HCT116 (cell line): ENCODE measurements at places on chromosomes 12 and 14.

GRCh38 chr12:59357811-59358210 lies 238.0 kb upstream of the SLC16A7 start:
- no peak for DNase-seq

- DNase-seq: no peak
Observed at GRCh38 chr14:22510527-22511110, 78.4 kb downstream of the DAD1 start.

- DNase-seq: no peak
Observed at GRCh38 chr14:54488318-54488645, 498 bp downstream of the GMFB start.

DNA sequence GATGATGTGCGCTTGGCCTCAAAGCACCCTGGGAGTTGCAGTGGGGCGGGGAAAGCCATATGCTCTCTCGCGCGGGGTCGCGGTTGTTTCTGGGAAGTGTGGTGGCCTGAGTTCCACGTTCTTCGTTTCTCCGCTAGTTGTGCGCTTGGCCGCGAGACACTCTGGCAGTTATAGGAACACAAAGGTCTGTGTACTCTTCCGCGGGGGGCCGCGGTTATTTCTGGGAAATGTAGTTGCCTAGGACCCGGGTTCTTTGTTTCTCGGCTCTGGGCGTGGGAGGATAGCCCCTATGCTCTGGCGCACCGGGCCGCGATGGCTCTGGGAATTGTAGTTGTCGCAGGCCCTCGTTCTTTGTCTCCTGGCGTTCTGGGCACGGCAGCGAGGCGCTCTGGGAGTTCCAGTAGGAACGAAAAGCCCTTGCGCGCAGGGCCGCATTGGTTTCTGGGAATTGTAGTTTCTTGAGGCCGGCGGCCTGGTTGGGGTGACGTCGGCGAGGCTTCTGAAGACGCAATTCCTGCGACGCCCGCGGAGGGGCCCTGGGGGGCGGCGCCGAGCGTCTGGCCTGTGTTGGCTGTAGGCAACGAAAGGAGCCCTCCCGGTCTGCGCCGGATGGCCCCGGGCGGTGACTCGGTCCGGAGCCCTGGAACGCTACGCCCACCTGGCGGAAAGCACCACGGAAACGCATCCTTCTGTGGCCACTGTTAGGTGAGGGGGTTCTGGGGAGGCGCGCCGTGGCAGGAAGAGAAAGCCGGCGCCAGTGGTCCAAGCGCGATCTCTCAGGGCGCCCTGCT lies at the start of gene ZNF140:
ZNF140 (plus strand) TSS at position 556 of the 791 bp plus-strand sequence. CDS start 398 bp downstream, outside the sequence.
- DNase-seq: no peak

GRCh38 chr14:75979648-75980565 lies 1.9 kb downstream of the TGFB3 start:
- DNase-seq: no peak

GRCh38 chr12:12510141-12510540 lies 52.5 kb downstream of the DUSP16 start:
- no peak for DNase-seq

- DNase-seq: no peak
Observed at GRCh38 chr14:29558516-29558915, 369.1 kb downstream of the PRKD1 start.

DNA sequence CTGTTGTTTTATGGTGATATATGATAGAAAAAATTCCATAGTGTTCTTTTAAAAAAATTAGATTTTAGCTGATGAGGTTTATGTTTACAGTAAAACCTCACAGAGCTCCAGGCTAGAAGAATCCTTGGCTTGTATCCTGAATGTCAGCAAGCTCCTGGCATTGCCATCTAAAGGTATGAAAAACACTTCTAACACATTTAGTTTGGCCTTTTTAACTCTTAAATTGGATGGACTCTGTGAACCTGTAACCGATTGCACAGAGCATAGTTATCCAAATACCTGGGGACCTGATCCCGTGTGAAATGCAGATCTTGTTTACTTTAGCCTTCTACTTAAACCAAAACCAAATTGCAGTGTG lies 241.1 kb upstream of the DCN start:
- no peak for DNase-seq

DNA sequence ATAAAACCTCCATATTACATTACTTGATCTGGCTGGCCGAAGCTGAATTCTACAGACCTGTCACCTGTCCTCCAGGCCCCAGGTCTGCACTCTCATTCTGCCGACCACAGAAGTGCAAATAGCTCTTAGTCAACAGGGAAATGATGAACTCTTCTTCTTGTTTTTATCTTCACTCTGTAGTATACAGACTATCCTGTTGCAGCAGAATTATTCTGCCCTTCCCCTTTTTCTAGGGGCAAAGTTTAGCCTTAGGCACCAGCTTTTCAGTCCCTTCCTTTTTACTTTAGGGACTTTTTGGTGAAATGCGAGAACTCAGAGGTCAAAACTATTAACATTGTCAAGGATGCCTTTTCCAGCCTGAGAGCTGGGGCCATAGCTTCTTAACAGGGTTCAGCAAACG lies 229.6 kb upstream of the EGLN3 start:
- no peak for DNase-seq

DNA sequence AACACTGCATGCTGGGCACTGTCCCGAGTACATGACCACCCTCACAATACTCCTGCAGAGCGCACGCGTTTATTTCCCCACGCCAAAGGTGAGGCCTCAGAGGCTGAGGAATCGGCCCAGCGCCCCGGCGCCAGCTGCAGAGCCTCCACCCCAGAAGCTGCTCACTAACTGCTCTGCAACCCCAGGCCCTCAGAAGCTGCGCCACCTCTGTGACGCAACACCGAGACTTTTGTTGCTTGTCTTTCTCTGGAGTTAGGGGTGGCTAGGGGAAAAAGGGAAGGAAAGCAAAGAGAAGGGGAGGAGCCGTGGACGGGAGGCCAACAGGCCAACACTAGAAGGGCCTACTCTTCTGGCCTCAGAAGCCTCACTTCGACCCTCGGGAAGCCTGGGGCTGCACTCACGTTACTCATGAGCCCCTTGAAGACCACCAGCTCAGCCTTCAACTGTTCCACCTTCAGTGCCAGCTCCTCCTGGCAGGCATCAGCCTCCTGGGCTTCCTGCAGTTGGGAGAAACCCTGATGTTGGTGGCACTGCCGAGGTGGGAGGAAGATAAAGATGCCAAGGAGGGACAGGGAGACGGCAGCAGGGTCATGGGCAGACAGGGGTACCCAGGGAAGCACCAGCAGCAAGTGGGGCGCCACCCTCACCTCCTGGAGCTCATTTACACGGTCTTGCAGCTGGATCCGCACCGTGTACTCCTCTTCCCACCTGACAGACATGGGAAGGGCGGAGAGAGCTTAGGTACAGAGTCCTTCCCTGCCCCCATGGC lies 5.4 kb downstream of the IFFO1 start:
- DNase-seq: no peak

DNA sequence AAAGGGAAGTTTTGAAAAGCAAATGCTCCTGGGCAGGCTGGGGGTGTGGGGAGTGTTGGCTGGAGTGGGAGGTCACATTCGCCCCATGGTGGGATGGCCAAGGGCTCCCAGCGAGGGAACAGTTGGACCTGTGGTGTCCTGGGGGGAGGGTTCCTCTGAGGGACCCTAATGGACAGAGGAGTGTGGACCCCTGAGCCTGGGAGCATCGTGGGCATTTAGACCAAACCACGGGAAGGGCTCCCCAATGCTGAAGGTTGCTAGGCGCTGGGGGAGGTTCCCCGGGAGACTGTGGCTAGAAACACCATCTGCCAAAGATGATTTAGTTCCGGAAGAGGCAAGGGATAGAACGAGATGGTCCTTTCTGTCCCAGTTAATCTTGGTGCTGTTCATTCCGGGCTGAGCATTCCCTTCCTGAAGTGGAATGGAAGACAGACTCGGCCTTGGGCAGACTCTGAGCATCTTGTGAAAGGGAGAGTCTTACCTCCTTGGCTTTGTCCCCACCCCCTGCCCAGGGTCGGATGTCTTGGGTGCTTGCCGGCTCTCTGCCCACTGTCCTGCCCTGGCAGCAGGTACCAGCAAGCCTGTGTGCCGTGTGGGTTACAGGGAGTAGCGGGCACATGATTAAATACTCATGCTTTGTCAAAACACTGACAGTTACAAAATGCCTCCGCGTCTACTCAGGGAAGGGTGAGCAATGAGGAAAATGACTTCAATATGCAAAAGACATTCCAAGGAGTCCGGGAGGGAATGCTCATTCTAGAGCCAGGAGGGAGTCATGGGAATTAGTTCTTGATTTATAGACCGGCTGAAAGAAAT lies 215.9 kb downstream of the CACNA1C start:
- DNase-seq: no peak

GRCh38 chr14:76640923-76641395 lies 120.3 kb upstream of the VASH1 start:
- DNase-seq: no peak

DNA sequence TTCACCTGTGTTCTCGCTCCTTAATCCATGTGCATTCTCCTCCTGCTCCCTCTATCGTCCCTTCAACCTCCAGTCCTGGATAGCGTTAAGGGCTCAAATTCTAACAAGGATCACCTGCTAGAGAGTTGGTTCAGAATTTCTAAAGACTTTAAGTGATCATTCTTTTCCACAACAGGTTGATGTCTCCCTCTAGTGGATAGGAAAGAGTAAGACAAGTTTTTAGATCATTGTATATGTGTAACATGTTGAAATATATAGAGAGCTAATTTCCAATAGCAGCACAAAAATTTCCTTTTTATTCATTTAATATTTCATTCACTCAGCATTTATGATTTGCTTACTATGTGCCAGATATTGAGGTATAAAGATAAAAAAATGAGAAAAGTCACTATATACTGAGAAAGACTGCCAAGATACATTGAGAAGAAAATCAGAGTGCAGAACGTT lies 9.3 kb upstream of the ESR2 start:
- DNase-seq: peak; percentile 74

DNA sequence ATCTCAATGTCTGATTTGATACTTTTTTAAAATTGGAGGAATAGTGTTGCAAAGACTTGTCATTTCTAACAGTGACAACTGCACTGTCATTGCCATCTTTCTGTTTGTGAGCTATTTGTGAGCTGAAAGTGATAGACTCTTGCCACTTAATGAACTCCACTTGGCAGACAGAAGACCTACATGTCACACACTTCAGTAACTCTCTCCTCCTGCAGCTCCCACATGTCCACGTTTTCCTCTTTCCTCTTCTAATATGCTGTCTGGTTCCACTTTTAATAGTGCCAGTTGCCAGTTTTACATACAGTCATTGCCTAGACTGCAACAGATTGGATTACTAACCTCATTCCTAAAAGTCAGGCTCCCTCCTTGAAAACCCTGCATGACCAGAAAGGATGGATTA lies 121.5 kb downstream of the CAPZA3 start:
- no peak for DNase-seq

GRCh38 chr12:20142316-20142715 lies 226.0 kb upstream of the PDE3A start:
- DNase-seq: no peak

- peak; percentile 59 for DNase-seq
Observed at GRCh38 chr12:68792952-68793351, 15.0 kb upstream of the MDM2 start.

DNA sequence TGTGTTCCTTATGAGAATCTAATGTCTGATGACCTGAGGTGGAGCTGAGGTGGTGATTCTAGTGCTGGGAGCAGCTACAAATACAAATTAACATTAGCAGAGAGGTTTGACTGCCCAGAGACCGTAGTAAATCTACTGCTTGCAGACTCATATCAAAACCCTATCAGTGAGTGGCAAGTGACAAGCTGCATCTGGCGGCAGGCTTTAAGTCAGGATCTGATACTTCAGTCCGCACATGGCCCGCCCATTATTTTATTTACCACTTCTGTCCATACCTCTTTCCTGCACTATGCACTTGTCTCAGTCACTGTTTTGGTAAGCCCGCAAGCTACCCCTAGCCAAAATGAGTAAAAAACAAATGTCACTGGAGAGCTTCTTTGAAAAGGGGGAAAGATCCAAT lies 11.4 kb downstream of the CEP128 start:
- no peak for DNase-seq

DNA sequence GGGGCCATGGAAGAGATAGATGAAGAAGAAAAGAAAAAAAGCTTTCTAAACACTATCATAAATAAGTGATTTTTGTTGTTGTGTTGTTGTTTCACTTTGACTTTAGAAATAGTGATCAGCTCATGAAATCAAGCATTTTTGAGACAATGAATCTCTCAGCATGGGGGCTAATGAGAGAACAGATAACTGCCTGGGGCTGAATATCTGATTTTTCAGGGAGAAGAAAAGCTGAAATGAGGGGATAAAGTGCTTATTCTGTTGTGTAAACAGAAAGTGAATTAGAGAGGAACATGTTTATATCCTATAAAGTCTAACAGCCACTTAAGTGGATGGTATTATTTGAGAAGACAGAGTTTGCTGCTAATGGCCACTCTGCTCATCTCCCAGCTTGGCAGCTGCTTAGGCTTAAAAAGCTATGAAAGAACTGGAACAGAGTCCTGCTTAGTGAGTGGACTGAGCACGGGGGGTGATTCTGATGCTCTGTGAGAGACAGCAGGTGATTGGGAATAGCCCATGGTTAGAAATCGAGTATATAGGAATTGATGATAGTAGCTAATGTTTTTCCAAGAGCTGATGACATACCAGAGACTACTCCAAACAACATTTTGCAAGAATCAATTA lies 646.1 kb upstream of the TMEM132C start:
- no peak for DNase-seq

DNA sequence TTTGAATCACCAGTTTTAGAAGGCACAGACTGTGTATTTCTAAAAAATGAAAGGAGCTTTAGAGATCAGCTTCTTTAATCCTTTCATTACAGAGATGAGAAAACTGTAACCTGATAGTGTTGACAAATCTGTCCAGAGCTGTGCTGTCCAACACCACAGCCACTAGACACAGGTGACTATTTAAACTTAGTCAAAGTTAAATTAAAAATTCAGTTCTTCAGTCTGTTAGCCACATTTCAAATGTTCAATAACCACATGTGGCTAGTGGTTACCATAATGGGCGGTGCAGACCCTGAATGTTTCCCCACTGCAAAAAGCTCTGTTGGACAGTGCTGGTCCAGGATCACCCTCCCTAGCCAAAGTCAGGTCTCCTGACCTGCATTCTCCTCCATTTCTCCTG lies 21.6 kb downstream of the DAD1 start:
- DNase-seq: no peak

GRCh38 chr14:64123241-64123822 lies 170.8 kb downstream of the ESR2 start:
- DNase-seq: no peak

- DNase-seq: no peak
Observed at GRCh38 chr14:105383083-105383730, 15.1 kb upstream of the TEX22 start.

- DNase-seq: no peak
Observed at GRCh38 chr14:76984787-76985375, 43.6 kb downstream of the IRF2BPL start.

- no peak for DNase-seq
Observed at GRCh38 chr14:106826833-106827369, 1300.5 kb downstream of the TMEM121 start.

- DNase-seq: no peak
Observed at GRCh38 chr12:193261-193660, 20.7 kb downstream of the SLC6A12 start.

- DNase-seq: no peak
Observed at GRCh38 chr12:14959463-14959862, 1.9 kb downstream of the ARHGDIB start.

- DNase-seq: no peak
Observed at GRCh38 chr14:95218472-95219193, 61.3 kb upstream of the DICER1 start.

GRCh38 chr14:78367355-78367754 lies 197.2 kb downstream of the NRXN3 start:
- DNase-seq: no peak

GRCh38 chr12:89890161-89890560 lies 181.5 kb upstream of the ATP2B1 start:
- DNase-seq: no peak
